A549 treated with Mapracorat at 1 μM for 4 hours (cell line): ENCODE measurements at places on chromosomes 5 and 9. TPM values are rescaled to one million over a fixed set of nuclear protein-coding genes. Genes with fewer than 3 reads are reported as not detected.

ANKRD18B gene
- total RNA-seq = 3.7 to 6.8 TPM (median 6.4 TPM) in 5 replicates

GFM2 gene
- total RNA-seq = 21.3 to 22.8 TPM (median 22.3 TPM) in 5 replicates

SETD9 gene
- 4.0 to 7.2 TPM (median 5.8 TPM) in 5 replicates for total RNA-seq

MSANTD3 gene
- 61.0 to 70.9 TPM (median 64.5 TPM) in 5 replicates for total RNA-seq

LURAP1L gene
- 20.8 to 29.7 TPM (median 27.5 TPM) in 5 replicates for total RNA-seq
